AG10803 (cell line): ENCODE measurements at places on chromosomes 6 and 20.
A peak's percentile ranks its signal among the peaks of the same experiment; 100 is the strongest.

GRCh38 chr6:98678481-98678880 is 155.9 kb upstream of the POU3F2 start:
- no peak for DNase-seq

GRCh38 chr20:38083338-38084048 is 49.9 kb downstream of the RPRD1B start:
- DNase-seq, result no peak

- DNase-seq, result no peak
Measured at GRCh38 chr6:14277405-14277930, 159.9 kb downstream of the CD83 start.

DNA sequence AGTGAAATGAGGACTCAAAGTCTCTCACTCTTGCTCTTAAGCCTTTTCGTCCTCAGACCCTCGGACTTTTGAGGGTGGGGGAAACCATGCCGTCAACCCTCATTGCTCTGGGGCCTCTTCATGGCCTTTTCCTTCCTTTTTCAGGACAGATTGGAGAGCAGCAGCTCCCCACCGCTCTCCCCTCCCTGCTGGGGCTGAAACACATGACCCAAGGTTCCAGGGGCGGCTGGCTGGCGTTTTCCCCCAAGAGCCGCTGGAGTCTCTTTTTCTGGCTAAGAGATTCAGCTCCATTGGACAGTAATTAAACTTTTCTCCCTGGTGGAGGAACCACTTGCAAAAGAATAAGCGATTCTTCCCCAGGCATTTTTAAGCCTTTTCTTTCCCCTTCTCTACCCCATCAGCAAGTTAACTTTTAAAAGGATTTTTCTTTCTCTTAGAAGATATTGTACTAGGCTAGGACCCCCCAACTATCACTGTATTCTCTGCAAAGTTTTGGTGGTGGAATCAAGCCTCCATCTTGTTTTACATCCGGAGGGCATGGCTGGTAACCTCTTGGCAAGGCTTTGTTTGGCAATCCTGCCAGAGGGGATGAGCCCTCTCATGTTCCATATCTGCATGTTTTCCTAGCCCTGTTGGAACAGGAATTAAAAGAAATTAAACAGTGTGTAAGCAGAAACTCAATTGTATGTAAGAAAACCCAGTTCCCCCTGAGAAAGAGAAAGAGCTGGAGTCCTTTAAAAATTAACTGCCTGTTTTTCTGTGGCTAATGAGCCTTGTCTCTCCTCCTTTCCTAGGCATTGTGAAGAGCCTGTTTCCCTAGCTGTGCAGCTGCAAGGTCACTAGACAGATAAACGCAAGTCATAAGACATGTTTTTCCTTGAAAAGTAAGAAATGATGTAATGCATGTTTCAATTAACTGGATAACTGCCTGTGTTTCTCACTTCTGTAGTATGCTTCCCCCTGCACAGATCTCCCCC is 100.8 kb upstream of the GPR6 start:
- no peak for DNase-seq

DNA sequence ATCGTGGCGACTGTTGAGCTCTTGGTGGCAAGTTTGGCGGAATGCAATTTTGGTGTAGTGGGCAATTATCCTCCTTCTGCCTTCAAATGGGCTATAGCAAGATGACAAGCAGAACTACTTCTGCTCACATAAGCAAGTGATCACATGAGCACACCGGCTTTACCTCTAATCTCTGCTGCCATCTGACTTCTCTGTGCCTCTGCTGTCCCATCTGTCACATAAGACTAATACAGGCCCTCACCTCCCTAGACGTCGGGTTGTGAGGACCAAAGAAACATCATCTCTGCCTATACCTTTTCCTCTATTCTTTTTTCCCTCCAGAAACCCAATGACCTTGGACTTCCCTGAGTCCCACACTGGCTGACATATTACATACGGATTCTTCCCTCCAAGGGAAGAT is 13.3 kb upstream of the WTAP start:
- no peak for DNase-seq

- no peak for DNase-seq
Measured at GRCh38 chr6:156618600-156619205, 158.5 kb upstream of the ARID1B start.

DNA sequence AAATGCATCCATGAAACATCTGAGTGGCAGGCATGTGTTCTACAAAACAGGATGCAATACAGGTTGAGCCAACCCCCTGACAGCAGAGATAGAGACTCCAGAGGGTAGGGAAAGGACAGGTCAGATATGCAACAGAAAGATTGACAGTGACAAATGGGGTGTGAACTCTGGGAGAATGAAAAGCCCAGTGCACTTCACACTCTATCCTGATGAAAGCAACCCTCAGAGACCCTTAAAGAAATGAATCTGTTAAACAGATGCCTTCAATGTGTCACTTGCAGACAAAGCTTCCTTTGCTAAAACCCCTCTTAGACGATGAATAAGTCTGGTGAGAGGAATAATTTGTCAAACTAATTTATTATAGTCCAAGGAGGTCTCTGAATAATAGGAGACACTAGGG is 89.9 kb downstream of the RFPL4B start:
- no peak for DNase-seq

GRCh38 chr6:31582230-31582643 is at the start of gene LTB:
Gene LTB, minus strand, starts transcription at chr6:31582424. Its CDS starts 7 bp downstream, at chr6:31582417.
- no peak for DNase-seq

- DNase-seq, result no peak
Measured at GRCh38 chr6:33623895-33624381, 2.8 kb downstream of the ITPR3 start.

GRCh38 chr6:107801173-107801886 is 22.8 kb downstream of the SCML4 start:
- no peak for DNase-seq

GRCh38 chr6:28212510-28213212 is 12.4 kb upstream of the ZSCAN9 start:
- peak; percentile 86 for DNase-seq

- no peak for DNase-seq
Measured at GRCh38 chr20:37389241-37389747, 43.4 kb downstream of the SRC start.

GRCh38 chr20:59456342-59457279 is 147.7 kb upstream of the PHACTR3 start:
- DNase-seq, result no peak

- DNase-seq, result no peak
Measured at GRCh38 chr6:38836585-38836984, 121.5 kb downstream of the DNAH8 start.

- DNase-seq, result no peak
Measured at GRCh38 chr6:19898141-19898740, 61.1 kb downstream of the ID4 start.

GRCh38 chr6:168377856-168378832 is 58.6 kb upstream of the DACT2 start:
- DNase-seq, result no peak

DNA sequence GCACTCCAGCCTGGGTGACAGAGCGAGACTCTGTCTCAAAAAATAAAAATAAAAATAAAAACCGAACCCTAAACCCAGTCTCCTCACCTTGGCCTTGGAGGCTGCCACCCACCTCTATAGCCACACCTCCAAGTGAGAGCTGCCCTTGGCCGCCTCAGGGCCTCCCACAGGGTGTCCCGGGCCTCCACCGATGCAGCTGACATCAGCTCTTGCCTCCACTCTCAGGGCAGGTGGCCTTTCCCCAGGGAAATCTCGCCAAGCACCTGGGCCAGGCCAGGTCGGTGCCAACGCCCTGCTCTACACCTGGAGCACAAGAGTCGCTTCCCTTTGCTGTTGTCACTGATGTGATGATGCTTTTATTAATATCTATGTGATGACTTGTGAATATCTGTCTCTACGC is 8.9 kb upstream of the MYL9 start:
- DNase-seq, result no peak

GRCh38 chr20:60255866-60256265 is 297.6 kb downstream of the CDH26 start:
- DNase-seq, result no peak

DNA sequence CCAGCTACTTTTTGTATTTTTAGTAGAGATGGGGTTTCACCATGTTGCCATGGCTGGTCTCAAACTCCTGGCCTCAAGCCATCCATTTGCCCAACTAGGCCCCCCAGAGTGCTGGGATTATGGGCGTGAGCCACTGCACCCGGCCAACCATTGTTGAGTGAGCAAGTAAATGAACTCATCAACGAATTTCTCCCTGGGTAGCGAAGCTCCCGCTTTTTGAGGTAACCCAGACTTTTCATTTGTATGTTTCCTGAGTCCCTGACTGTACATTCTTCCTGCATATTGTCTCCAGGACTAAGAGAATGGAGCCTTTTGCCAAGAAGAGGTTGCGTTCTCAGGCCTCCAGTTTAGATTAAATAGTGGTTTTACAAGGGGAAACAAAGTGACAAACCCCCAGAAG is 36.4 kb downstream of the RIPOR3 start:
- DNase-seq, result peak; percentile 74

GRCh38 chr6:134077301-134077700 is 24.9 kb upstream of the SLC2A12 start:
- no peak for DNase-seq

GRCh38 chr20:45575931-45576330 is 3.2 kb downstream of the WFDC8 start:
- no peak for DNase-seq

DNA sequence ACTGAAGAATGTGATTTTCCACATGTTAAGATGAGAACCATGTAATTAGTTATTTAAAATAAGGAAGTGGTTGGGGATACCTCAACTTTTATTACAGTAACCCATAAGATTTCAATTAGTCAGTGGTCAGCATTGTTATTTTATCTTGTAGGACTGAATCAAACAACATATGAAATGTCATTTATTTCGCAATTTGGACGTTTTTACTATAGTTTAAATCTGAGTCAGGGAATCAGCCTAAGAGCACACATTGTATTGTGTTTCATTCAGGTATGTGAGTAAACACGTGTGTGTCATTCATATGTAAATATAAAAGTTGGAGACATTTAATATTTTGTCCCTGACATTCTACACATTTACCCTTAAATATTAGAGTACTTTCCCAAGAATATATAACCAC is 1418.7 kb downstream of the GRIK2 start:
- DNase-seq, result no peak

DNA sequence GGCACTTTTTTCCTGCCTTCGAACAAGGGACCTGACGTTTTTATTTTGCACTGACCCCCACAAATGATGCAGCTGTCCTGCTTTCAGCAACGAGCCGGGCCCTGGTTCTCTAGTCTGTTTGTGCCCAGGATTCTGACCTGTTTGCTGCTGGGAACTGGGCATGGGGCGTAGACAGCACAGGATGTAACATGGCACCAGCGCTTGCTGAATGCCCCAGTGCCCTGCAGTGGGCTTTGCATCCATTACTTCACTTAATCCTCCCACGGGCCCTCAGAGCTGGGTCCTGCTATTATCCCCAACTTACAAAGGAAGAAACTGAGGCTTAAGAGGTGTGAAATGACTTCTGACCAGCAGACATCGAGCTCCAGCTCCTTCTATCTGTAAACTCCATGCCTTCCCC is 80.4 kb upstream of the PMEPA1 start:
- DNase-seq, result no peak

DNA sequence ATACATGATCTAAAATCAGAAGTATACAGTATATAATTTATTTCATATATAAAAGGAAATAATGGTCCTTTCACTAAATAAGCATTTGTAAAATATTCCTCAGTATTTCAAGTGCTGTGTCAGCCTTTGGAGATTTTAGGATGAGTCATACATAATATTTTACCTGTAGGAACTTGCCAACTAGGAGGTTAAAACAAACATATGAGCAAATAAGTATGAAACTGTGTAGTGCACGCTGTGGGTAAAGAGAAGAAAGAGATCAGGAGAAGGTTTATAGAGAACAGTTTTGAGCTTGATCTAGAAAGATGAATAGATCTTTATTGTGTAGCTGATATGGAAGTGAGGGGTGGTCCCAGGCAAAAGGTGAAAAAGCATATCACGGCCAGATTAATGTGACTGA is 169.9 kb upstream of the RNF217 start:
- no peak for DNase-seq

DNA sequence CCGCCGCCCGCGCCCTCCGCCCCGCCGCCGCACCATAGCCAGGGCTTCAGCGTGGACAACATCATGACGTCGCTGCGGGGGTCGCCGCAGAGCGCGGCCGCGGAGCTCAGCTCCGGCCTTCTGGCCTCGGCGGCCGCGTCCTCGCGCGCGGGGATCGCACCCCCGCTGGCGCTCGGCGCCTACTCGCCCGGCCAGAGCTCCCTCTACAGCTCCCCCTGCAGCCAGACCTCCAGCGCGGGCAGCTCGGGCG is 1.5 kb downstream of the FOXC1 start:
- peak; percentile 42 for DNase-seq

DNA sequence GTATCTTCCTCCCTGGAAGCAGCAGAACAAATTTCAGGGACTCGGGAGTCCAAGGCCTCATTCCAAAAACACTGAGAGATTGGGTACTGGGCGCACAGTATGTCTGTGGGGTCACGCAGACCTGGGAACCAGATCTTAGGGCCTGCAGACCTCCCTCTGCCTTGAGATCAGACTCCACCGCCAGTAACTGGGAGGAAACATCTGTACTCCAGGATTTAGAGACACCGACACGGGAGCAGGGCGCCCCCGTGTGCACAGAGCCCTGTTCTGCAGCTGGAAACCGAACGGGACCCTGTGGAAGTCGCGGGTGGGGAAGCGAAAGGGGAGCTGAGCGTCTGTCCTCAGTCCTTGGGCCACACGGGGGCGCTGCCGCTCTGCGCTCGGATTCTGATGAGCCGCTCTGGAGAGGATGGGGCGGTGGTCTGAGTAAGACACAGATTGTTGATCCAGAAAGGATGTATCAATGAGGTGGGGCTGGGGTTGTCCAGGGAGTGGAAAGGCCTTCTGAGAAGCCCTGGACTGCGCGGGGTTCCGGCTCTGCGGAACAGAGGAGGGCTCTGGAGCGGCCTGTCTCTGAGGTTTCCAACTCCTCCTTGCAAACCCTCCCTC is 35.7 kb upstream of the HLA-E start:
- peak; percentile 55 for DNase-seq

- DNase-seq, result no peak
Measured at GRCh38 chr6:8075185-8075584, 11.0 kb upstream of the BLOC1S5 start.

- DNase-seq, result no peak
Measured at GRCh38 chr6:105746509-105746908, 339.6 kb upstream of the PRDM1 start.

- DNase-seq, result no peak
Measured at GRCh38 chr20:48813930-48814546, 13.8 kb downstream of the PREX1 start.

DNA sequence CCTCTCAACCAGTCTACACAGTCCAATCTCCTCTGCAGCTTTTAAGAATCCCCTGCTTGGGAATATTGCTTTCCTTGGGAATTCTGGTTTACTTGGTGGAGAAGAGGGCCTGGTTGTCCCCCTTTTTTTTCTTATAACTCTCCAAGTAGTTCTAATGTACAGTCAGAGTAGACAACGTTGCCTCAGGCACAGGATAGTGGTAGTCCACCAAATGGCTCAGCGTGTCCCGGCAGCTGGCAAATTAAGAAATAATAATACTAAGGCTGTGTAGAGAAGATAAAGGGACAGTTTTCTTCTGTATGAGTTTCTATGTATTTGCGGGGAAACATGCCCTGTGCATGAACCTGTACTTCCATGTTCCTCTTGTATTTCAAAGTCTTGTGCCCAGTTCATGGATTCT is 145.7 kb upstream of the RREB1 start:
- no peak for DNase-seq
